Fibroblast of villous mesenchyme (primary cell): ENCODE measurements at places on chromosomes 12 and 14.

GRCh38 chr12:45483571-45483970 is 245.9 kb upstream of the ARID2 start:
- no peak for DNase-seq

GRCh38 chr12:122123761-122124145 is 45.2 kb downstream of the MLXIP start:
- DNase-seq: no peak

- DNase-seq: no peak
Observed at GRCh38 chr14:89206389-89207031, 210.5 kb downstream of the FOXN3 start.

DNA sequence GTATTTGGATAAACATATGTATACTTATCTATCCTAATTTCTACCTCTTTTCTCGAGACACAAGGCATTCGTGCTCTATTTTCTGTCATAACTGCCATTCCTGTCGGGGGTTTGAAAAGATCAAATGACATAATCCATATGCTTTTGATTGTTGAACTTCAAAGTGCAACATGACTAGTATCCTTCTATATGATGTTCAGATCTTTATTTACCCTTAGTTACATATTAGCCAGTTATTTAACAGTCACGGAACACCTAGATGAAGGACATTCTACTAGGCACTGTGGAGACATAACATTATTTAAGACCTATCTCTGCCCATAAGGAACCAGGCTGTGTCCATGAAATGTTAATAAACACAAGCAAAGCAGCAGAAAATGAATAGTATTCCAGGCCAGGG is 11.2 kb upstream of the GRIN2B start:
- no peak for DNase-seq

- peak; percentile 79 for DNase-seq
Observed at GRCh38 chr12:26651566-26652188, 181.3 kb downstream of the ITPR2 start.
